ENCODE measurements at places on chromosomes 2 and 18.

DNA sequence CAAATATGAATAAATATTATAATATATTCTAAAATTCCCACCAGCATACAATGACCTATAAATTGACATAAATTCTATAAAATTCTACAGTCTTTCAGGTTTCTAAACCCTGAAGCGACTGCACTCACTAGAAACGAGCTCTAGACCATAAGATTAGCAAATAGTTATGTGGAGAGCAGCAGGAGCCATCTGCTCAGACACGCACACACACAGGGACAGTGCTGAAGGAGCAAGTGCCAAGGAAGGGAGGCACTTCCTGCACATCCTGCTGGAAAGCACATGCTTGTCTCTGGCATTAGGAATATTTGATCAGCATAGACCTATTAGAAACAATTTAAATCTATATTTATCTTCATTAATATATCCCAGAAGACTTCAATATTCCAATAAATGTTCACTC lies 713.9 kb upstream of the CDH2 start:
- no peak for DNase-seq

- no peak for DNase-seq
These were observed 19.8 kb downstream of the CCT7 start for GRCh38 chr2:73253901-73254300.

DNA sequence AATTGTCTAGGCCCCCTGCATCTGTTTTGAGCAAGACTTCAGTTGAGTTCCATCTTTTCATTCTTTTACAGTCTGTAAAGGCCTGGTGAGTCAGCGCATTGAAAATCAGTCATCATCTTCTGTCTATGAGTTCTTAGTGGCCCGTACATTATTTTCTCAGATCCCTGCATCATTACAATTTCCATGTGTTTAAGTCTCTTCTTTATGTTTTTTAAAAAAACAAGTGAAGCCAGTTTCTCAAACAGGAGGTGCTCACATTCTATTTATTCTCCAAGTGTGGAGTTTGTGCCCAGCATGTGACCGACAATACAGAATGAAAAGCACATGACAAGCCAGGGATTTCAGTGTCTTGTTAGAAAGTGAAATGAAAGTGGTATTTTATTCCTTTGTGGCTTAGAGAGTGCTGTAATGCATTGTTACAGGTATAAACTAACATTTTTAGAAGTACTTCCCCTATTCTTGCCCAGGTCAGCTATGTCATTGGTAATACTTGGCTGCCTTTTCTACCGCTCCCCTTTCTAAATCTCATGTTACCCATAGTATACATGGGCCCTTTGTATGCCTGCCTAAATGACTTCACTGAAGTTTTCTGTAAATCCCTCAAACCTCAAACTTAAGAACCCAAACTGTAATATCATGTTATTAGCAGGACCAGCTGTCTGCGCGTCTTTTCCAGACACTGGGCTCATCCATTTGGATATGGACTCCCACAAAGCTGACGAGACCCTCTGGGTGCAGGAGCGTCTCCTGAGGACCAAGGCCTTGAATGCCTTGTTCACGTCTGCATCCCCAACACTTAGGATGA lies 67.6 kb downstream of the FEZ2 start:
- DNase-seq = no peak

DNA sequence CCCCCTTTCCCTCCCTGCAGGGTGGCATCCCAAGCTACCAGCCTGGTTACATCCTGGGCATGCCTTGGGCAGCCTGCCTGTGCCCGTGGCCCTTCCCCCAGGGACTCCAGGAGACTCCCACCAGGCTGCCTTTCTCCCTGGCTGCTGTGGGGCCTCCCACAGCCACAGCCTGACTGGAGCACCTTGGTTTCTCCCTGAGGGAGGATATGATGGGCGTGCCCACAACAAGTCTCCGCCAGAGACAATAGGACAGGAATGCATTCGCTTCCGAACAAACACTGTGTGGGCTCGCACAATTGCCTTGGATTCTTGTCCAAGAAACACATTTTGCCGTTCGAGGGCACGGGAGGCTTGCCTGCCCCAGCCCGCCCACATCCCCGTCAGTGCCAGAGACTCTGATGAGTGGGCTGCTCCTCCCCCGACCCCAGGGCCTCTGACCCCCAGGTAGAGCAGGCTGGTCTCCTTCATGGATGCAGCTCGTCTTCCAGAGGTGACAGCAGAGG lies 102.1 kb downstream of the SMAD7 start:
- DNase-seq = no peak

DNA sequence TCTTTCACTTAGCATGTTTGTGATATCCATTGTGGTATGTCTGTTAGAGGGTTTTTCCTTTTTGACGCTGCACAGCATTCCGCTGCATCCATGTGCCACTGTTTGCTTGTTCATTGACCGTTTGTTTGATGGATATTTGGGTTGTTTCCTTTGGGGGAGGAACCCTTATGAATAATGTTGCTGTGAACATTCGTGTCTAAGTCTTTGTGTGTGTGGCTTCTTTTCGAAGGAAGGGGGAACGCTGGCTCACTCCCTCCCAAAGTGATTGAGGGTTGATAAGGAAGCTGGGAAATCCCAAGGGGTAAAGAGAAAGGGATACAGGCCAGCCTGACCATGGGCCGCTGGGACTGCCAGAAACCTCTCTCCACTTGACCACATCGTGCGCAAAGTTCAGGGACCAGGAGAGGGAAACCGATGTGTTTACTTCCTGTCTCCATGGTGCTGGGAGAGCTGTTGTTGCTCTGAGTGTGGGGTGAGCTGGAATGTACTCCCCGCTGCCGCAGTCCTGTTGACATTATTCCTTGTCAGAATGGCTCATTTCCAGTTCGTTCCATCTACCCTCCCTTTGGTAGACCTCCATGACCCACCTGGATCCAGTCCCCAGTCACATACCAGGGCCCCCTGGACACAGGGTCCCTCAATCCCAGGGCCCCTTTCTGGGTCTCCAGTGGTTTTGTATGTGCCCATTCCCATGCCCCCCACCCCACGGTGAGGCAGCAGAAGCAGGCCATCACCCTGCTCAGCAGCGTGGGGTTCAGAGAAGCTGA lies 39.6 kb downstream of the HS1BP3 start:
- DNase-seq = no peak

Measured in stimulated activated CD8-positive, alpha-beta memory T cell treated with anti-CD3 and anti-CD28 coated beads, Interleukin-15, amount 100 ng/mL, for 4 hours (primary cell).